ENCODE measurements at places on chromosomes 6 and 20.
A peak's percentile ranks its signal among the peaks of the same experiment; 100 is the strongest.

- no peak for DNase-seq
These were observed 271.5 kb upstream of the FOXQ1 start for GRCh38 chr6:1040393-1040792.

DNA sequence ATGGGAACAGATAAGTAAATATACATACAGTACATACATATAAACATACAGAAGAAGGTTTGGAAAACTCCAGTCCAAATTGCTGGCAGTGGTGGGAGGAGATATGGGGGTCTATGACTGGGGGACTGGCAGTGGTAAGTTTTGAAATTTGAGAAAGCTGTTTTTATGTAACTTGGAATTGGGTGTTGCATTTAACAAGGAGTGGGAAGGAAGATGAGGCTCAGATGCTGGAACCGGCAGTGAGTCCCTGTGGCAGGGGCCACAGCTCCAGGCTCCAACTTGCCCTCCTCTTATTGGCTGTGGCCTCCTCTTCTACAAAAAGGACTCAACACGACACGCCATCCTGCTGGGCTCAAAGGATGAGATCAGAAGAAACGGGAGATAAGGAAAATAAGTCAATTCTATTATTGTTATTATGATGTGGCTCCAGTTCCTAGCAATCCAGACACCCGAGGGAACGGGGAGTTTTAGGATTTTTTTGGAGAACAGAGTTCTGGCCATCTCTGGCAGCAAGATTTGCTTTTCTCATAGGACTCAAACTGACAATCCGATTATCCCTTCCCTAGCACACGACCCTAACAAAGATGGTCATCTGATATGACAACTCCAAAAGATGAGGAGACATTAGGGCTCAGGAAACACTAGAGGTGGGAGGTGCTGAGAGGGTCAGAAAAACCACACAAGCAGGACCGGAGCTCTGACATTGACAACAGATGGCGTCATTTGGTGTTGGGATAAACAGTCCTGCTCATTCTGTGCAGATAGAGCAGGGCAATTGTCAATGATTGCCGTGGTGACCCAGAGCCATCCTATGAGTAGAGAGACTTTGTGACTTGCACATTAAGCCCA is 6.0 kb upstream of the TGM2 start:
- DNase-seq: no peak

GRCh38 chr20:53760025-53760441 is 166.4 kb upstream of the ZNF217 start:
- no peak for DNase-seq

DNA sequence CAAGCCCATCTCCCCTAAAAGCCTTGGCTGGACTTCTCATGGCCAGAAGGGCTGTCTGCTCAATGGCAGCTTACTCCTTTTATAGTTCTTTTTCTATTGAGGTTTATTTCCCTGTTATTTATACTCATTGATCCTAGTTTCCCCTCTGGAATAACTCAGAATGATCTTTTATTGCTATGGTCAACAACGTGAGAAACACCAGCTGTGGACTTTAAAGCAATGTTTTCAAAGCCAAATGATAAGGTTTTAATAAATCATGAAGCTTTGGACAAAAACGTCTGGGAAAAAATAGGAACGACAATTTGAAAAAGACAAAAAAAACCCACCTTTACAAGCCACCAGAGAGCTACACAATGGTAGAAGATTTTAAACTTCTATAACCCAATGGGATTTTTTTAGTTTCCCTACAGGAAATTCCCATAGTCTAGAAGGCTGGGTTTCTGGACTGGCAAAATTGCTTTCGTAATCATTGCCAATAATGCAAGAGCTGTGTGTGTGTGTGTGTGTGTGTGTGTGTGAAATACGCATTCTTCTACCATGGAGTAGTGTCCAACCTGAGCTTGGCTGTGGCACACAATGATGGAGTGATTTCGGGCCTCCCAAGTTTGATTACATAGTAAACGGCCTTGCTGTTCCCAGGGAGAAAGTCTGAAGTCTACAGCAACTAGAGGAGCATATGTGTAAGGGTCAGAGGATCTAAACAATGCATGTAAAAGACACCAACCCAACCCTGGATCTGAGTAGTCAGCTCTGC is 396.0 kb downstream of the SYNE1 start:
- DNase-seq: no peak

- DNase-seq: no peak
These were observed 420.3 kb upstream of the NRSN1 start for GRCh38 chr6:23705697-23706096.

GRCh38 chr20:38870733-38871559 is 55.3 kb upstream of the FAM83D start:
- DNase-seq: no peak

GRCh38 chr6:75102301-75102700 is 103.6 kb downstream of the COL12A1 start:
- no peak for DNase-seq

GRCh38 chr20:44632103-44632752 is 19.3 kb downstream of the ADA start:
- DNase-seq: no peak

GRCh38 chr20:35661053-35661452 is 3.6 kb downstream of the CPNE1 start:
- no peak for DNase-seq

DNA sequence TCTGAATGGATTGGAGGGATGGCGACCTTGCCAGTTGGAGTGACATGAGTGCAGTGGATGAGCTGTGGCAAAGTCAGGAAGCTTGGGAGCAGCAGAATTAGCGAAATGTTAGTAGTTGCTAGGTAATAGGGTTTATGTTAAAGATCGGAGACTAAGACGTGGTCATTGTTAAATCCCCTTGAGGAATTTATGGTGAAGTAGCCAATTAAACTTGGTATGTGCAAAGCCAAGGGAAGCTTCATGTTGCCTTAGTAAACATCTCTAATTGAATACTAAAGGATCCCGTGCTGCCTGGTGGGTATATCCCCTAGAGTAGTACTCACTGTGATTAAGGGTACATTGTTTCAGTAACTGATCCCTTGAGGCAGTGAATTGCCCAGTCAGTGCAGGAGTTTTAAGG is 106.0 kb downstream of the PRIM2 start:
- no peak for DNase-seq

DNA sequence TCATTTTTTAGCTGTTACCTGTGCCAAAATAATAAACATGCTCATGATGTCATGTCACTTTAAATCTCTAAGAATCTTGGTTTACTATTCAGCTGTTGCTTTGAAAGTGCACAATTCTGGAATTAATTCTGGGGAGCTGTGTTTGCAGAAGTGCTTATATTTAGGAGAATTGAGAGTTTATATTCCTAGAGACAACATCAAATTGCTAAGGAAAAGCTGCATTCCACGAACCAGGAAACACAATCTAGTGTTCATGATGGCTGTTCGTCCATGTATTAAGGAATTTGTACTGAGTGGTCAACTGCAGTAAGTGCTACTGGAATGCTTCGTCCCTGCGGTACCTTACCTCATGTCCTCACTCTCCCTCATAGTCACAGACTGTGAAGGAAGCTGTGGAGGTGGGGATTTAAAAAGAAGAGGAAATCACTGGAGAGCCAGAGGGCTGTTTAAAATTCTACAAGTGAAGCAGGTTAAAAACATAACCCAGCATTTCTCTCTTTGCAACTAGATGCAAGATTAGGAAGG is 161.0 kb downstream of the TRMT11 start:
- DNase-seq: no peak

GRCh38 chr6:34161857-34162515 is 16.1 kb upstream of the GRM4 start:
- DNase-seq: no peak

GRCh38 chr6:166507380-166507779 is 79.1 kb downstream of the RAMACL start:
- no peak for DNase-seq

DNA sequence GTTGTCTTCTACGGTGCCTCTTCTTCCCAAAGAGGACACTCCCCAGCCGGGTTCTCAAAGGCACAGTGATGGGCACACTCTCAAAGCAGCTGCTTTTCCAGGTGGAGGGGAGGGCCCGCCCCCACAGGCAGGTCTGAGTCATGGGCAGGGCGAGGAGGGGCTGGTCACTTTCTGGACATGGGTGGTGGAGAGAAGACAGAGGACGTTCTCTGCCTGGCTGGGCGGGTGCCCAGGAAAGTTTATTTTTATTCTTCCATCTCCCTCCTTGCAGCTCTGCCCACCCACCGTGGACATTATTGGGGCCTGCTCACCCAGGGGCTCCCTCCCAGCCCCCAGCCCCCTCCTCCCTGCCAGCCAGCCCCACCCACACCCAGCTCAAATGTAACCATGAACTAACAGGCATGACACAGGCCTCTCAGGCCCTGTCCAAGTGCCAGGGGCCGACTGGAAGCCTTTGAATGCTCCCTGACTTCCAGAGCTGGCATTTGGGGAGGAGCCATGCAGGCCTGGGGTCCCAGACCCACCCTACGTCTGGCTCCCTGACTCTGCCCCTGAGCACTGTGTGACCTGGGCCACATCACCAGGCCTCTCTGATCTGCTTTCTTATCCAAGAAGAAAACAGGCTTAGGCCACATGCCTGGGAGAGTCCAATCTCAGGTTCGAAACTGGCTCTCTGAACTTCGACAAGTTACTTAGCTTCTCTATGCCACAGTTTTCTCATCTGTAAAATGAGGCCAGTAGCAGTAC is 8.0 kb downstream of the TGM2 start:
- DNase-seq: no peak

DNA sequence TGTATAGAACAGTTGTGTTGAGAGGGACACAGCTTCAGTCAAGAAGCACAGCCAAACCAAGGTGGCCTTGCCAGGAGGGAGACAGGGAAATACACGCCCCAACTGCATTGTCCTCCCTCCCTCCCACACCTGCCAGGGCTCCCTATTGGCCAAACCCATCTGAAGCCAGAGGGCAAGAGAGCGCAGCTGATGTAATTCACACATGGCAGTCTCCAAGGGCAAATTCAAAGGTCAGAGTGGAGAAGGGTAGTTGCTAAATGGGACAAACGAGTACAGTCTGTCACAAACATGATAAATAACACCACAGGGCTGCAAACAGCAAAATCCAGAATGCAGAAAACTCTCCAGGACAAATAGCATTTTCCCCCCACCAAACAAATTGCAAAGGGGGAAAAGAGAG is 23.2 kb upstream of the PPP1R16B start:
- DNase-seq: no peak

GRCh38 chr6:99432877-99433276 is 7.8 kb upstream of the PNISR start:
- no peak for DNase-seq

DNA sequence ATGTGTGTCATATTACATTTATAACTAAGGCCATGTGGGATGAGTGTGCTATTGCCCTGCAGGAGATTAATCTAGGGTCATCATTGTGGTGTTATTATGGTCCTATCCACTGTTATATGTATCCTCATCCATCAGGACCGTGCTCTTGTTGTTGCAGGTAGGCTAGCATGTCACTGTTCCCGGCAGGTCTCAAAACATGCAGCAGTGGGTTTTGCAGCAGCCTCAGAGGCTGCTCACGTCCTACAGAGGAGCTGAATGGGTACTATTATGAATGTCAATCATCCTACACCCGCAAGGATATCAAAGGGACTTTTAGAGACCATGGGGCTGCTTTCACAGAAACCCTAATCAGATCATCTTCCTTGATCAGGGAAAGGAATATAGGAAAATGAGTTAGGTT is 318.2 kb downstream of the SAMD5 start:
- DNase-seq: no peak

- no peak for DNase-seq
These were observed 235.8 kb upstream of the KCNG1 start for GRCh38 chr20:51258582-51259165.

DNA sequence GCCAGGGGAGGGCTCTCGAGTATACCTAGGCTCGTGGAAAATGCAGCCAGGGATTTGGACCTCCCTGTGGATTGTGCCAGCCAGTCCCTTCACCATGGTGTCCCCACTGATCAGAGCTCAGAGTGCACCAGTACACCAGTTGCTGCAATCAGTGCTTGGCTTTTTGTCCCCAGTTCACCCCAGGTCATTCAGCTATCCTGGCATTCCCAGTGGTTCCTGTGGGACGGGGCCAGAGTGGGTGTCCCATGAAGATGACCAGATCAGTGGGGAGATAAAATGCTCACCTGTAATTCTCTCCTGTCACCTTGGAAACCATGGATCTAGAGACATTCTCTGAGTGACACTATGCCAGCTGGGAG is 23.8 kb downstream of the MAS1 start:
- DNase-seq: no peak

DNA sequence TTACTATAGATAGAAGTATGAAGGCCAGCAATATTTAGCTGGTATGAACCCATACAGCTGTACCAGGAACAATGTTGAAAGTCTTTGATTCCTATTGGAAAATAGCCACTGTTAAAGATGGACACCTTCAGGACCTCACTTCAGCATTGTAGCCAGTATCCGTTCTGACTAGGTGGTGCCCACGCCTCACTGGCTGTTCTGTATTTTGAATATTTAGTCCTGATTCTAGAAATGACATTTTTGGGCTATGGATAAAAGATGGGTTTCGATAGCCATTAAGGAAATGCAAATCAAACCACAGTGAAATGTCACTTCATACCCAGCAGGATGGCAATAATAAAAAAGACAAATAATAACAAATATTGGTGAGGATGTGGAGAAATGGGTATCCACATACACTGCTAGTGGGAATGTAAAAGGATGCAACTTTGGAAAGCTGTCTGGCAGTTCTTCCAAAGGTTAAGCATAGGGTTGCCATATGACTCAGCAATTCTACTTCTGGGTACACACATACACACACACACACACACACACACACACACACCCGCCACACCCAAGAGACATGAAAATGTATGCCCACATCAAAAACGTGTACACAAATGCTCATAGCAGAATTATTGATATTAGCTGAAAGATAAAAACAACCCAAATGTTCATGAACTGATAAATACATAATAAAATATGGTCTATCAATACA is 56.8 kb downstream of the UTRN start:
- DNase-seq: no peak

- DNase-seq: no peak
These were observed 242.6 kb downstream of the DOK5 start for GRCh38 chr20:54717983-54718382.

GRCh38 chr6:140867336-140867735 is 1265.4 kb upstream of the GJE1 start:
- DNase-seq: no peak

- DNase-seq: peak; percentile 82
These were observed 84.9 kb upstream of the NAA20 start for GRCh38 chr20:19932170-19932667.

DNA sequence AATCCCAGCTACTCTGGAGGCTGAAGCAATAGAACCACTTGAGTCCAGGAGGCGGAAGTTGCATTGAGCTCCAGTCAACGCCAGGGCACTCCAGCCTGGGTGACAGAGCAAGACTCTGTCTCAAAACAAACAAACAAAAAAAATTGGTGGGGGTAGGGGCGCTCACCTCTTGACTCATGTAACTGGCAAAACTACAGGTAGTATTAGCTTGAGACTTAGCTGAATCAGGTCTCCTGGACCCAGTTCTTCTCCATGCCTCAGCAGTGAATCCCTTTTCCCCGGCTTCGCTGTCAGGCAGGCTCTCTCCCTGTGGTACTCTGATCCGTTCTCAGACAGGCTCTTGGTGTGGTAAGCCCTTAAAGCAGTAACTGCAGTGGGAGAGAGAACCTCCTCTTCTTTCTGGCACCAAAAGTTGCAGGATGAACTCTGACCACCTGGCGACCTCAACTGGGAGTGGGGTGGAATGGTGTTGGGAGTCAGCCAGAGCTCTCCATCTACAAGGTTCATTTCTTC is 12.9 kb downstream of the SLC9A8 start:
- no peak for DNase-seq

Measured in GM04504 (cell line).